Cerebellar nuclear complex (tissue), 1 donor: ENCODE measurements at places on chromosomes 16 and 17.

- no peak for DNase-seq
Measured at GRCh38 chr17:76912421-76913164, 44.4 kb downstream of the MGAT5B start.

DNA sequence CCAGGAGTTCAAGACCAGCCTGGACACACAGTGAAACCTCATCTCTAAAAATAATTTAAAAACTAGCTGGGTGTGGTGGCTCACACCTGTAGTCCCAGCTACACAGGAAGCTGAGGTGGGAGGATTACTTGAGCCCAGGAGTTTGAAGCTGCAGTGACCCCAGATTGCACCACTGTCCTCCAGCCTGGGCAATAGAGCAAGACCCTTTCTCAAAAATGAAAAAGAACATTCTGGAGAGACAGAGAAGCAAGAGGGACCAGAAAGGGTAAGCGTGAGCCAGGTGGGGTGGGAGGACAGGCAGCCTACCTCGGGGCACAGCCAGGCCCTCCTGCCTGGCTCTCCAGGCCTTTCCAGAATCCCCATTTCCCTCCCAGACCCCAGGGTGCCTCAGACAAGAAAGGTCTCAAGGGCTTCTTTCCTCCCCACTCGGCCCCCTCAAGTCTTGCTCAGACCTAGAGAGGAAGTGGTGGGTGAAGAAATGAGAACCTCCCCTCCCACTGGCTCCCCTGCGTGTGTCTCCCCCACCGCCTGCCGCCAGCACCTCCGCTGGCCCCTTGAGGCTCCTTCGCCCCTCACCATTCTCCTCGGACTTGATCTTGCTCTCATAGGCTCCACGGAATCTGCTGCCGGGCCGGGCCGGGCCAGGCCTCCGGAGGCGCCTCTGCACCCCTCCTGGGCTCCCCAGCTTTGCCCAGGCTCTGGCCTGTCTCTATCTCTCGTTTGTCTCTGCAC lies 503 bp downstream of the C16orf54 start:
- DNase-seq = no peak

DNA sequence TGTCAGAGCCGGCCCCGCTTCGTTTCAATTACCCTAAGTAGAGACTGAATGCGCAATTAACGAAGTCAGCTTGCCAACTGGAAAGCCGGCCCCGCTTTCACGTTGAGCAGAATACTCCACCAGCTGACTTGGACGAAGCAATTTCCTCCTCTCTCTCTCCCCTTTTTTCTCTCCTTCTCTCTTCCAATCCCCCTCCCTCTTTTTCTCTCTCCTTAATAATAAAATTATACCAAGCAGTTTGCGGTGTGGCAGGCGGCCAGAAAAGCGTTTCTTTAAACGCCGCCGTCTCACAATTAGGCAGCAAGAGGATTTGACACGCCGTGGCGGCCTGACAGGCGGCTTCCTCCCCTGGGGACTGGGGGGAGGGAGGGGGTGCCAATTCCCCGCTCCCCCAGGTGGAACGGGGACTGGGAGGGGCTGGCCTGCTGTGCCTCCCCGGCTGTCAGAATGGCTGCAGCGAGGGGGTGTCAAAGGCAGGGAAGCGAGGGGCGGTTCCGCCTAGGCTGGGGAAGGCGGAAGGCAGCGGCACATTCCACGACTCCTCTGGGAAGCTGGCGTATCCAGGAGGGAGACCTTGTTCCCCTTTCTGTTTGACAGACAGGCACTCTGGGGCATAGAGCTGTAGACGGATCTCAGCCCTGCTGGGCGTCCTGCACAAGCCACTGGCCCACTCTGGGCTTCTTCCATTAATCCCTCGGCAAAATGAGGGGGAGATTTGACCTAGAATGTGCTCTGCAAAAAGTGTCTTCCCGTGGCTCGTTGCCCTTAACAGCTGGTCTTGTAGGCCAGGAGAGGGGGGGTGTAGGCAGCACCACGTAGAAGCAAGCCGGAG lies 52.7 kb downstream of the SREBF1 start:
- DNase-seq = no peak

DNA sequence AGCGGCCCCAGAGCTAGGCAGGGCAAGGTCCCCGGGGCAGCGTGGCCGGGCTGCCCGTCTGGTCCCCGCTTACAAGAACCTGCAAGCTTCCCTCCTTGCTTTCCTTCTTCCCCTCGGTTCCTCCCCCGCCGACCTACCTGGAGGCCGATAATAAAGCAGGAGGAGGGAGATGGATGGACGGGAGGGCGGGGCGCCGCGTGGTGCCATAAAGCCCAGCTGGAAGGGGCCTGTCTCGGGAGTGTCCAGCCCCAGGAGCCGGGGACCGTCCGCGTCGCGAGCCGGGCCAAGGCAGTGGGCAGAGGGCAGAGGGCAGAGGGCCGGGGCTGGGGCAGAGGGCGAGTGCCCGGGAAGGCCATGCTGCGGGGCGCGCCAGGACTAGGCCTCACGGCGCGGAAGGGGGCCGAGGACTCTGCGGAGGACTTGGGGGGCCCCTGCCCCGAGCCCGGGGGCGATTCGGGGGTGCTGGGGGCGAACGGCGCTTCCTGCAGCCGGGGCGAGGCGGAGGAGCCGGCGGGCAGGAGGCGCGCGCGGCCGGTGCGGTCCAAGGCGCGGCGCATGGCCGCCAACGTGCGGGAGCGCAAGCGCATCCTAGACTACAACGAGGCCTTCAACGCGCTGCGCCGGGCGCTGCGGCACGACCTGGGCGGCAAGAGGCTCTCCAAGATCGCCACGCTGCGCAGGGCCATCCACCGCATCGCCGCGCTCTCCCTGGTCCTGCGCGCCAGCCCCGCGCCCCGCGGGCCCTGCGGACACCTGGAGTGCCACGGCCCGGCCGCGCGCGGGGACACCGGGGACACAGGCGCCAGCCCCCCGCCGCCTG lies at the start of gene BHLHA9:
Gene BHLHA9, plus strand, starts transcription at position 235 of the 820 bp plus-strand sequence. Its CDS starts 120 bp downstream, at position 355.
- DNase-seq = no peak

GRCh38 chr16:1647856-1648255 lies 30.2 kb upstream of the JPT2 start:
- no peak for DNase-seq

- no peak for DNase-seq
Measured at GRCh38 chr17:17669580-17670235, 11.6 kb upstream of the RAI1 start.

- no peak for DNase-seq
Measured at GRCh38 chr16:70349783-70350182, 3.1 kb downstream of the DDX19A start.

DNA sequence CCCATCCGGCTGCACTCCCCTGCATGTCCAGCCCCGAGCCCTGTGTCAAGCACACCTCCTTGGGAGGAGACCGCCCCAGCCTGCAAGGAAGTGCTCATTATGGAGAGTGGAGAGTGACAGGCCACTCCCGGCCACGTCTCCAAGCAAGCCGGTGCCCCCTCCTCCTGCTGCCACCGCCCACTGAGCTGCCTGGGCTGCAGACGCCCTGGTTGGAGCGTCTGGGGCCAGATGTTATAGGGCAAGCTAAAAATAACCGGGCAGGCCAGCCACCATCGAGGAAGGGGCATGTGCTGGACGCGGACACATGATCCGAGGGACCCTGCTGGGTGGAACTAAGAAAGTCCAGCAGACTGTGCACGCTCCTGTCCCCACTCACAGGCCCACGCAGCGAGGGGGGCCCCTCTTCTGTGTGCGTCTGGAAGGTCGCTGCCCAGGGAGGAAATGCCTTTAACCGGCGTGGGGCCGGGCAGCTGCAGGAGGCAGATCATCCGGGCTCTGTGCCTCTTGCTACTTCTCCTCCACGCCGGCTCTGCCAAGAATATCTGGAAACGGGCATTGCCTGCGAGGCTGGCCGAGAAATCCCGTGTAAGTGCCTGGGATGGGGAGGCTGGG lies at the start of gene WFDC1:
Gene WFDC1, plus strand, starts transcription at position 348 of the 612 bp plus-strand sequence. Its CDS starts 94 bp downstream, at position 442.
- no peak for DNase-seq

- no peak for DNase-seq
Measured at GRCh38 chr17:11916091-11916490, 81.2 kb downstream of the ZNF18 start.

DNA sequence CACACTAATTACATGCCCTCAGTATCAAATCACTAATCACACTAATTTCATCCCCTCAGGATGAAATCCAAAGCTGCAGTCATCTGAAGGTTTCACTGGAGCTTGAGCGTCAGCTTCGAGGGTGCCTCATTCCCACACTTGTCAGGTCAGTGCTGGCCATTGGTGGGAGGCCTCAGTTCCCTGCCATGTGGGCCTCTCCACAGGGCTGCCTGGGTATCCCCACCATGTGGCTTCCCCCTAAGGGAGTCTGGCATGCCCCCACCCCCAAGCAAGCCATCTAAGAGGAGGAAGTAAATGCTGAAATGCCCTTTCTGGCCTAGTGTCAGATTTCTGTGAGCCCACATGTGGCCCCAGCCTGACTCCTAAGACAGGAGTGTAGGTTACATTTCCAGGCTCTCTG lies 78.6 kb upstream of the CDH5 start:
- no peak for DNase-seq

GRCh38 chr17:48873696-48874443 lies 18.7 kb upstream of the ATP5MC1 start:
- DNase-seq = no peak

DNA sequence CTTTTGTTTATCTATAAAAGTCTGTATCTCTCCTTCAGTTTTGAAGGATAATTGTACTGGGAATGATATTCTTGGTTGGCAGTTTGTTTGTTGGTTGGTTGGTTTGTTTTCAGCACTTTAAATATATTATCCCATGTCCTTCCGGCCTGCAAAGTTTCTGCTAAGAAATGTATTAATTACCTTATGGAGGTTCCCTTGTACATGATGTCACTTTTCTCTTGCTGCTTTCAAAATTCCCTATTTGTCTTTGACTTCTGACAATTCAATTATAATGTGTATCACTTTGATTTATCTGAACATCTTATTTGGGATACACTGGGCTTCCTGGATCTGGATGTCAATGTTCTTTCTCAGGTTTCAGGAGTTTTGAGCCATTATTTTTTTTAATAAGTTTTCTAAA lies 4.1 kb upstream of the KRT34 start:
- DNase-seq = no peak

- DNase-seq = no peak
Measured at GRCh38 chr17:7636163-7636562, 6.2 kb downstream of the SHBG start.

DNA sequence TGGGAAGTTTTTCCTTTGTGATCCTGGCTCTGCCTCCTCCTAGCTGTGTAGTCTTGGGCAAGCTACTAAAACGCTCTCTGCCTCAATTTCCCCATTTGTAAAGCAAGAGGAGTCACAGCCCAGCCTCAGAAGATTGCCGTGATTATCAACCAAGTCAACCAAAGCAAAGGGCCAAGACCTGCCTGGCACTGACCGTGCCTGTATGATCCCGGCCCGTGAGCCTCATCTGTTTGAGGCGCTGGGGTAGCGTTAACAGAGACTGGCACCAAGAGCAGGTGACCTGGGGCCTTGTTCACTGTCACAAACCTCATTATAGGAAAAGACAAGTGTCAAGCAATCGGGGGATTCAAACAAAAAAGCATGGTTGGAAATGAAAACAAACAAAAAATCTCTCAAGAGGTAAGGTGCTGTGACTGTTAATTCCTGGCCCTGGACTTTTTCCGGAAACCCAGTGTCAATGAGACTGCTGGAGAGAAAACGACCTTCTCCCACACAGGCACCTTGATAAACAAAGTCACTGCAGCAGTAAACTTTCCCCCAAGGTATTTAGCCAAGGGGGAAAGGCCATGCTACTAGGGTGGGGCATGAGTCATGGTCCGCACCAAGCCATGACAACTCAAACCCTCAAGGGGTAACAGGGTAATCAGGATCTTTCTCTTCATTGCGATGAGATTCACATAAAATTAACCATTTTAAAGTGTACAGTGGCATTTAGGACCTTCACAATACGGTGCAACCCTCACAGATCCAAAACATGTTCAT lies 5.4 kb downstream of the MEAK7 start:
- DNase-seq = no peak

DNA sequence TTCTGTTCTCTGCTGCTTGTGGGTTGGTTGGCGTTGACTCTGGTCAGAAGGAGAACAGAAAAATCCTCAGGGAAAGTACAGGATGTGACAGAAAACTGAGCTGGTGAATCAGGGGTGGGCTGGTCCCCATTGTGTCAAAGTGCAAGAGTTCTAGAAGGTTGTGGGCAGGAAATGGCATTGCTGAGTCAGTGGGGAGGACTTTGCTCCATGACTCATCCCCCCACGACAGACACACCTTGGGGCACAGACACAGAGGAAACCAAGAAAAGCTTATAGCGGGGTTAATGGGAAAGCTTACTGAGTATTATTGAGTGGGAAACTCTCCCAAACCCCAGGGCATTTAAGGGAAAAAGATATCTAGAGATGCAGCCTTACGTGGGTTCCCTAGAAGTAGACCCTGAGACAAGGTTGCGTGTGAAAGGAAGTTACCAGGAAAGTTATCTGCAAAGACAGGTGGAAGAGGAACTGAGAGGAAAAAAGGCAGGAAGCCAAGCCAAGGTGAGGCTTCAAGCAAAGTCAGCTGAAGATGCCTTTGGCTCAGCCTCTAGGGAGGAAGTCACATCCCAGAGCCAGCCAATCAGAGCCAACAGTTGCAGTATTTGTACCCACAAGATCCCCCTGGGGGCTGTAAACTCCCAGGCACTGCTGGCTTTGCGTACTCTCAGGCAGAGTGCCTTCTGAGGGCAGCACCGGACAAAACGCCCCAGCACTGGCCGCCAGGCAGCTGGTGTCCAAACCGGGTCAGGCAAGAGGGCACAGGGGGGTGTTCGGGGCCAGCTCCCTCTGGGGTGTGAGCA lies 86.4 kb downstream of the FOXL1 start:
- no peak for DNase-seq

DNA sequence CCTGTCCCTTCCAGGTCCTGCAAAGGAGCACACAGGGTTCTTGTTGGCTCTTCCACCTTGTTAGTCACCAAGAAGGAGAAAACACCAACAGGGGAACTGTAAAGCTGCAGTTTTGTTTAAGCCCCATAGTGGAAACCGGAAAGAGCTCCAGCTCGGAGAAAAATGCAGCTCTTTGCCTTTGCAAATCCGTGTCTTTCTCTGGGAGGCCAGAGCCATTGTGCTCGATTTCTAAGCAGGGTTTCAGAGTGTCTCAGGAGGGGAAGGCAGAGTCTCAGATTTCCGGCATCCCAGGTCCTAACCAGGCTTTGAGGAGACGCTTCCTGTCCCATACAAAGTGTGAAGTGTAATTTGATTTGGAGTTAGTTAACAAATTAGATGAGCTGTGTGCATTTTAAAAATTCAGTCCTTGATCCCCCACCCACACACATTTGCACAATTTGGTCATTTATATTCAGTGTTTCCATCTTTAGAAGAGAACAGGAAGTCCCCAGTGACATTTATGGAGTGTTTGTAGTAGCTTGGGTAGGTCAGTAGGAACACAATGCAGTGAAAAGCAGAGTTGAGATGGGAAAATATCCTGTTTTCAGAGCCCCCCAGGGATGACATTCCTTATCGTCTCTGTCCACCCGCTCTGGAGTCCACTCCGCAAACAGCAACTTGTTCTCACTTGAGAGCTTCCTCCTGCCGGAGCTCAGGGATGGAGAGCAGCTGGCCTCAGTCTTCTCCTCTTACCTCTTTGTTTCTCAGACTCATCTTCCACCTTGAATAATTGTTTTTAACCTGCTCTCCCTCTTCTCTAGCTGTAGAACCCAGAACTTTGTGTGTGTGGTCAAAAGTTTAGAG lies 331.9 kb downstream of the SEC14L1 start:
- no peak for DNase-seq
